ENCODE measurements at places on chromosomes 2 and 18.
A peak's percentile ranks its signal among the peaks of the same experiment; 100 is the strongest.

- DNase-seq: peak; percentile 47
Observed at GRCh38 chr2:72605836-72606442, 219.9 kb downstream of the EXOC6B start.

- no peak for DNase-seq
Observed at GRCh38 chr2:26300234-26300925, 45.6 kb upstream of the SELENOI start.

GRCh38 chr2:218871345-218872302 is 9.0 kb upstream of the WNT10A start:
- DNase-seq: peak; percentile 20

- no peak for DNase-seq
Observed at GRCh38 chr2:58135861-58136260, 89.3 kb downstream of the VRK2 start.

Measured in DMS53 (cell line).